ENCODE measurements at places on chromosomes 1 and 21.

GRCh38 chr1:53738205-53739108 is 507 bp downstream of the GLIS1 start:
- DNase-seq, result no peak

- no peak for DNase-seq
These were observed 1995.1 kb downstream of the MRPL39 start for GRCh38 chr21:23612210-23612609.

GRCh38 chr21:41772351-41773080 is 5.7 kb upstream of the RIPK4 start:
- DNase-seq, result no peak

DNA sequence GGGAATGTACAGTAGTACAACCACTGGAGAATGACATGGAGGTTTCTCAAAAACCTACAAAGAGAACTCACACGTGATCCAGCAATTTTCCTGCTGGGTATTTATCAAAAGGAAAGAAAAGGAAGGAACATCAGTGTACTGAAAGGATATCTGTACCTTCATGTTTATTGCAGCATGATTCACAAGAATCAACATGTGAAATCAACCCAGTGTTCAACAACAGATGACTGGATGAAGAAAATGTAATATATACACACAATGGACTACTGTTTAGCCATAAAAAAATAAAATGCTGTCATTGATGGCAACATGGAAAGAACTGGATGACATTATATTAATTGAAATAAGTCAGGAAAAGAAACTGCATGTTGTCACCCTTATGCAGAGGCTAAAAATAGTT is 19.0 kb upstream of the CYP4A11 start:
- DNase-seq, result no peak

- no peak for DNase-seq
These were observed 10.2 kb downstream of the TAS1R2 start for GRCh38 chr1:18849261-18849711.

GRCh38 chr1:183239793-183240525 is 53.9 kb downstream of the LAMC2 start:
- DNase-seq, result no peak

DNA sequence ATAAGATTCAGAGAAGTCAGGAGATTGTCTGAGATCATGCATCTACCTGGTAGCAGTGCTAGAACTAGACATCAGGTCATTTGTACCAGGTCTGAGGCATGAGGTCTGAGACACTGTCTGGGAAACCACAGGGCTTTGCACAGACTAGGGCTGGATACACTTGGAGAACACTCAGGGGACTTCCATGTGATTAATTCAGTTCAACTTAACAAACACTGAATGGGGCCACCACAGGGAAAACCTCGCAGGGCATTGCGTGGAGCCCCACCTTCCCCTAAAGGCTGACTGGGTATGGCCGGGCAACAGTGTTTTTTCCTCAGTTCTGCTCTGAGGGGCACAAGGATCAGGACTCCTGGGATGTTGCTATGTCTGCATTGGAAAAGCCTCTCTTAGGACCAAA is 86.5 kb upstream of the WARS2 start:
- DNase-seq, result no peak

DNA sequence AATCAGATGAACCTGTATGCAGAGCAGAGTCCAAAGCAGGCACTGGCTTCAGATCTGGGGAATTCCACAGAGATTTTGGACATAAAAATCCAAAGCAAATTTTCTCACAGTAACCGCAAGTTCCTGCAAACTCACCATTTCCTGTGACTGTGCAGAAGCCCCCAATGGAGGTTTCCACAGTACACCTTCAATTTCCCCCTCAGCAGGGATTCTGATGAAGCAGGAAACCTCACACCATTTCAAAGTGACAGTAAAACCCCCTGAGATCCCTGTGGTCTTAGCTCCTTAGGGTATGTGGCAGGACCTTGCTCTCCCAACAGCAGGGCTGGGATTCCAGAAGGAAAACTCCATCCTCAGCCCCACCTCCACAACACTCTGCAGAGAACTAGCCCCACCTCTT is 6.0 kb upstream of the TGFBR3 start:
- DNase-seq, result no peak

Data from stimulated activated CD8-positive, alpha-beta memory T cell treated with anti-CD3 and anti-CD28 coated beads, Interleukin-4, amount 100 ng/mL, for 24 hours (primary cell).